Lung (tissue), 17 donors: ENCODE measurements at places on chromosomes 16 and 17.

GRCh38 chr17:45288825-45289224, 26.9 kb upstream of the SPATA32 start:
- peak overlapping the region; percentile 42 for H3K27ac ChIP-seq
- DNase-seq: no peak
- no peak overlapping the region for H3K4me3 ChIP-seq
- H3K36me3 ChIP-seq: peaks cover 3% of the 10 kb centered on the region
- no peaks in the 10 kb centered on the region for H3K27me3 ChIP-seq
- peaks cover 14% of the 10 kb centered on the region for H3K4me1 ChIP-seq

GRCh38 chr17:17354560-17355349, 51.6 kb downstream of the NT5M start:
- peak; percentile 83 for DNase-seq
- H3K4me3 ChIP-seq: no peak overlapping the region
- H3K27me3 ChIP-seq: no peaks in the 10 kb centered on the region
- no peaks in the 10 kb centered on the region for H3K36me3 ChIP-seq
- no peak overlapping the region for H3K27ac ChIP-seq

- no peaks in the 10 kb centered on the region for H3K27me3 ChIP-seq
- no peak overlapping the region for H3K27ac ChIP-seq
- H3K36me3 ChIP-seq: peaks cover 10% of the 10 kb centered on the region
- DNase-seq: peak; percentile 63
- no peak overlapping the region for H3K4me3 ChIP-seq
- H3K4me1 ChIP-seq: no peaks in the 10 kb centered on the region
Observed at GRCh38 chr17:40415390-40415789, 2.3 kb downstream of the TOP2A start.

- H3K27ac ChIP-seq: no peak overlapping the region
- H3K4me1 ChIP-seq: peaks cover 51% of the 10 kb centered on the region
- no peak for DNase-seq
- H3K4me3 ChIP-seq: no peak overlapping the region
- H3K36me3 ChIP-seq: no peaks in the 10 kb centered on the region
- H3K27me3 ChIP-seq: no peaks in the 10 kb centered on the region
Observed at GRCh38 chr16:85601730-85602401, 11.3 kb upstream of the GSE1 start.

GRCh38 chr16:56609463-56609921, 1.1 kb downstream of the MT2A start:
- DNase-seq: peak; percentile 83
- H3K27ac ChIP-seq: peak overlapping the region; percentile 88
- H3K36me3 ChIP-seq: no peaks in the 10 kb centered on the region
